Skeletal muscle cell (primary cell): ENCODE measurements at places on chromosomes 13 and 19.
A peak's percentile ranks its signal among the peaks of the same experiment; 100 is the strongest.

DNA sequence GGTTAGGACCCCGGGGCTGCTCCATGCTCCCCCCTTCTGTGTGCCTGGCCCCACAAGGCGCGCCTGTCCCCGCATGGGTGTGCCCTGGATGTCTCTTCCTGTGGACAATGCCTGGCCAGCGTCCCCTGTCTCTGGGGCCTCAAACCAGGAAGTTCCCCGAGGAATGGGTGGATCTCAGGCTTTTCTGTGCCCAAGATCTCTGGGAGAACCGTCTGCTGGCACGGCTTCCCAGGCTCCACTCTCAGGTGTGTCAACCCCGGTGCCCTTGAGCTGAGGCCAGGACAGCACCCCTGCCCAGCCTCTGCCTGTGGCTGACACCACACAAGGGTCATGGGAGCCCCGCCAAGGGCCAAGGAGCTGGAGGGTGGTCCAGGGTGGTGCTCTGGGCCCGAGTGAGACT lies 15.7 kb downstream of the ZNF444 start:
- no peak for DNase-seq

DNA sequence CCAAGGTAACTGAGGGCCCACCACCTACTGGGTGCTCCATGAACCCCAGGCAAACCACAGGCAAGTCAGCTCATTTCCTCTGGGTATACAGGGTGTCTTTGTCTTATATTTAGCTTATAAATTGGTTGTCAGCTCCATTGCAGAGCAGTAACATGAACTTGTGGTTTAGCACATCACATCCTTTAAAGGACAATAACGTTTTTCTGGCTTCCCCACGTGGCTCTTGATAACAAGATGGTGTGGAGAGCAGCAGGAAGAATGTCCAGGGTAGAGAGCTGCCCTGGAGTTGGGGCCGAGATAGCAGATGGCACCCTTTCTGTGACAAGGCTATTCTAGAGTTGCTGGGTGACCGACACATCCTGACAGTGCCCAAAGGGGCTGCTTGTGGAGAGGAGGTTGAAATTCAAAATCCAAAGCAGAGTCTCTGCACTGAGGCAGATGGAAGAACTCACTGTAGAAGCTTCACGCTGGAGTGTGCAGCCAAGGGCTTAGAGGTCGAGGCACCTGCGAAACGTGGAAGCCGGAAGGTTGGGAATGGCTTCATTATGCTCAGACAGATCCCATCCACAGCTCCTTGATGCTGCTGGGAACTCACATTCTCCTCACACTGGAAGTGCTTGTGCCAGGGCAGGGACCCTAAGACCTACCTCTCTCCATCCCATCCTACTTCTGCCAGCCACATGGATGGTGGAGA lies 133.0 kb upstream of the FRY start:
- no peak for DNase-seq

GRCh38 chr19:30783212-30783611 lies 411.0 kb downstream of the ZNF536 start:
- DNase-seq: no peak

- no peak for DNase-seq
These were observed 8.3 kb downstream of the TMEM143 start for GRCh38 chr19:48355365-48355954.

- DNase-seq: no peak
These were observed 22.2 kb downstream of the SLC10A2 start for GRCh38 chr13:103044056-103044455.

- no peak for DNase-seq
These were observed 872.0 kb upstream of the GPC6 start for GRCh38 chr13:92354583-92354982.

DNA sequence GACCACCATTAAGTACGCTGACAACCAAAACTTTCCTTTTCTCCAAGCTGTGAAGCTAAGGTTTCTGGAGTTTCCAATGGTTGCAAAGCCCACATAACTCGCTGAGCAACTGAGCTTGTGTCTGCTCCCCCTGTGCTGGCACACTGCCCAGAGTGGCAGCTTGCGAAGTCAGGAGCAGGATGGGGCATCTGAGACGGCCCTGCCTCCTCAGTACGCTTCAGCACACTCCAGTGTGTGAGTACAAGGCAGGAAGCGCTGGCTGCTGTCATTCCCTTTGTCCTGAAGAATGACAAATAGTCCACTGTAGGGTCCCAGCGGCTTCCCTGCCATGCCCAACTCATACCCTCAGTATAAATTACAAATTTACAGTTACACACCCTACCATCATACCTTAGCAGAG lies 51.5 kb downstream of the SKA3 start:
- DNase-seq: peak; percentile 52

DNA sequence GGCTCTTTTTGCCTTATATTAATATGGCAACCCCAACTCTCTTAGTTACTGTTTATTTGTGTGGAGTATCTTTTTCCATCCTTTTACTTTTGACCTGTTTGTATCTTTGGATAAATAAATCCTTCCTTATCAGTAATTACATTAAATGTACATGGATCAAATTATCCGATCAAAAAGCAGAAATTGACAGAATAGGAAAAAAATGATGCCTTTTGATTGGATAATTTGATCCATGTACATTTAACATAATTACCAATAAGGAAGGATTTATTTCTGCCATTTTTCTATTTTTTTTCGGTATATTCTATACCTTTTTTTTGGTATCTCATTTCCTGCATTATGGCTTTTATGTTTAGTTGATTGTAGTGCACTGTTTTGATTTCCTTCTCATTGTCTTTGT lies 57.2 kb downstream of the ZMYM2 start:
- no peak for DNase-seq

DNA sequence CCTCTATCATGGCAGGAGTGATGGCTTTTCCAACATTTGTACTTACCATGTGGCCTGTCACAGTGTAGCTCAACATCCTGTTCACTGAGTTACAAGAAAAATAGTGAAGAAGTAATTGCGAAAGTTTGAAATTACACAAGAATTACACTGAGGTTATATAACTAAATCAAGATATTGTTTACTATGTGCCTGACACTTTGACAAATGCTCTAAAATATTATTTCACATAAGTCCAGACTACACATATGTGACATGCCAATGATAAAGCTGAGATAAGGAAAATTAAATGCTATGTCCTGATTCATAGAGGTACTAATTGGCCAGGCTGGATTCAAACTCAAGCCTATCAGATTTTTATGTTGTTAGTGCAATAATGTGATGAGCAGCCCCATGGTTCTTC lies 451.7 kb downstream of the PCDH9 start:
- DNase-seq: no peak

DNA sequence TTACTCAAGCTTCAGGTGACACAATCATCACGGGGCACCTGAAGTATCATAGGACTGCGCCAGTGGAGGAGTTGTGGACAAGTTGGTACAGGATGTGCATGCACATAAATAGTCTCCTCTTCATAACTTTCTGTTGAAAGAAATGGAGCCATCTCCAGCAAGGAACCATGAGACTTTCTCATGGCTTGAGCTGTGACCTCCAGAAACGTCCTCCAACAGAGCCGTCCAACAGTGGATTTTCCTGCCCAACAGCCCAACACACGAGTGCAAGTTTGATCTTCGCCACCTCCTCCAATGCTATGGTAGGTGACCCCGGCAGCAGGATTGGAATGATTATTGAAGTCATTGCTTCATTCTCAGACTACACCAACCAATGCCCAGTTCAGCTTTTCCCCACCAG lies 105.1 kb upstream of the ZNF507 start:
- no peak for DNase-seq

GRCh38 chr19:2341244-2341751 lies 12.8 kb downstream of the SPPL2B start:
- no peak for DNase-seq

DNA sequence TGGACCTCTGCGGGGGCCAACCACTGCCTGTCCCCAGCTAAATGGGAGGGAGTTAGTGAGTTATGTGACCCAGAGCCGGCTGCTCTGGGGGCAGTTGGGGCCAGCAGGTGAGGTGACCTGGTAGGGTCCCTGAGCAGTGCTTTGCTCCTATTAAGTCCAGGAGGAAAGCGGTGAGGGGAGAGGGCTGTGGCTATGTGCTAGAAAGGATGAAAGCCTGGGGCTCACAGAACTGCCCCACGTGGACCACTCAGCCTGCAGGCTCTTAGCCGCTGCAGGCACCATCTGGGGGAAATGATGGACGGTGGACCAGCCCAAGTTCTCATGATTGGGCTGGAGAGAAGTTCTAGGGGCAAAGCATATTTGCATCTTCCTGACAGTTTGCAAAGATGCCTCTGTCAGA lies 67.6 kb upstream of the ZNF536 start:
- DNase-seq: no peak

- no peak for DNase-seq
These were observed 39.1 kb downstream of the DOCK9 start for GRCh38 chr13:98938801-98939200.

- DNase-seq: no peak
These were observed 6.6 kb upstream of the TFDP1 start for GRCh38 chr13:113577881-113578435.

DNA sequence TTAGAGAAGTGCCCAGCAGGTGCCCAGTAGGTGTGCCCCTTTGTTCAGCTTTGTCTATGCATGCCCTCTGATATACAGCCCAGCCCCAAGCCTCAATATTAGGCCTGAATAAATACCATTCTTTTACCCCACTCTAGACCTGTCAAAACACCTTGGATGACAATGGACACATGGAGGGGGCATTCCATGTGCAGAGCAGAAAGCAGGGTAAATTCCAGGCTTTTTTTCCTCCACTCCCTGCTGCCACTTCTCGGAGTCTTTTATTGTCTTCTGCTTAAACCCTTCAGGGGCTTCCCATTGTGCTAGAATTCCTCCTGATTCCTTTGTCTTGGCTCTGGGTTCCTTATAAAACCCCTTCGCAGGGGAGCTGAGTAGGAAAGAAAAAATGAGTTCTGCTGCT lies 5.8 kb upstream of the FRY start:
- no peak for DNase-seq

- no peak for DNase-seq
These were observed 1637.4 kb downstream of the PCDH9 start for GRCh38 chr13:65592731-65593130.
